Endothelial cell (in vitro differentiated cells): ENCODE measurements at places on chromosomes 16 and 17.

DNA sequence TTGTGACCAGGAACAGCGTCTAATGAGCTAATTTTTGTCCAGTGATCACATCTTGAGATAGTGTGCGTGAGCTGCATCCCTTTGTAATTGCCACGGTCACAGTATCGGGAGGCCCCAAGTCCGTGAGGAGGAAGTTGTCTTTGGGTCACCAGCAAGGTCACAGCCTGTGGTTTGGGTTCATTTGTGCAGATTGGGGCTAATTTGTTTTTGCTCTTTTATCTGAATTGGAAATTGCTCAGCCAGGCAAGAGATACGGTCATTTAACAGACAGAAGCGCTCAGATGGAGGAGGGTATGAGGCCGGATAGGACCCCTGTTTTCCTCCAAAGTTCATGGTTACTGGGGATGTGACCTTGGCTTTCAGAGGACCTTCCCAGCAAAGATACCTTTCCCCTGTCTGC lies 174.1 kb downstream of the SNX29 start:
- no peak for DNase-seq

DNA sequence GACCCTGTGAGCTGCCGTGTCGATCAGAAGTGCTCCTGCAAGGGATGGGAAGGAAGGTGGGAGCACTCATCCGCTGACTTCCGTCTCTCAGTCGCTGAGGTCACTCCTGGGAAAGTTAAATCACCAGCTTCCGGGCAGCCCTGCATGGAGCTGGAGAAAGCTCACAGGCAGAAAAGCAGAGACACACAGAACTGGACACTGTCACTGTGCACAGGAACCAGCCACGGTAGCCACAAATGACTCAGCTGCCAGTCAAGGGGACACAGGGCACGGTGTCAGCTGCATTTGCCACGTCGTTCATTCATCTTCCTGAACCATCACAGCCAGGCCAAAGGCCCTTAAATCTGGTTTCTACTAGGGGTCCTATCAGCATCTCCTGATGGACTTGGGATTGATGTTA lies 226.4 kb upstream of the PSMD7 start:
- DNase-seq, result no peak

- no peak for DNase-seq
These were observed 36.7 kb downstream of the HNF1B start for GRCh38 chr17:37708008-37708615.

DNA sequence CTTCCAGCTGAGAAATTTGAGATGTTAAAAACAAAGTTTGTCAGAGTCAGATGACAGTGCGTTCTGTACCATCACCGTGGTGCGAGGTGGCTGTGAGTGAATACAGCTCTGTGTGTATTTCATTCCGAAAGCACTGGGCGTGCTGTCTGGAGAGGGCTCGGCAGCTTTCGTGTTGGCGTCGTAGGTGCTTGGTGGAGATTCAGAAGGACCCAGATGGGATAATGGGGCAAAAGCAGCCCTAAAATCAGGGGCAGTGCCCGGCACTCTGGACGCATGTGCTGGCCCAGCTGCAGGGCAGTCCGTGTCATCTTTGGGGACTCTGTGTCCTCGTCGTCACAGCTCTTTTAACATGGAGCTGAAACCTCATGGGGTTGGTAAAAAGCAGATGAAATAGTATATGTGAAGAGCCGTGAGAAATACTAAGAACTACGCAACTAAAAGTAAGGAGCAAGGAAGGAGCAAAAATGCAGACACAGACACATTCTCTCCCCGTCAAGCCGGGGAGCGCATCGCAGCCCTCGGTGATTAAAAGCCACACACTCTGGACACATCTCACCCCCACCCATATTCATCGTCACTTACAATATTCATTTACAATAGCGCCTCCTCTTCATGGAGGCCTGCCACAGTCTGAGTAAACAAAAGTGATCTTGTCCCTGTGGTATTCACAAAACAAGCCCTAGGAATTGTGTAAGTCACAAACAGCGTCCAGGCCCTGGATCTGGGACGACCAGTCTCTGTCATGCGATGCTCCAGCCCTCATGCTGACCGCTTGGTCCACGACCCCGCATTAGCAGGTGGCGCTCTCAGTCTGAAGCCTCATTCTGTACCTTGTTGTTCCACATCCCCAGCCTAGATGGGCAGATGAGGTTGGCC lies 206.7 kb downstream of the RPTOR start:
- DNase-seq, result no peak

DNA sequence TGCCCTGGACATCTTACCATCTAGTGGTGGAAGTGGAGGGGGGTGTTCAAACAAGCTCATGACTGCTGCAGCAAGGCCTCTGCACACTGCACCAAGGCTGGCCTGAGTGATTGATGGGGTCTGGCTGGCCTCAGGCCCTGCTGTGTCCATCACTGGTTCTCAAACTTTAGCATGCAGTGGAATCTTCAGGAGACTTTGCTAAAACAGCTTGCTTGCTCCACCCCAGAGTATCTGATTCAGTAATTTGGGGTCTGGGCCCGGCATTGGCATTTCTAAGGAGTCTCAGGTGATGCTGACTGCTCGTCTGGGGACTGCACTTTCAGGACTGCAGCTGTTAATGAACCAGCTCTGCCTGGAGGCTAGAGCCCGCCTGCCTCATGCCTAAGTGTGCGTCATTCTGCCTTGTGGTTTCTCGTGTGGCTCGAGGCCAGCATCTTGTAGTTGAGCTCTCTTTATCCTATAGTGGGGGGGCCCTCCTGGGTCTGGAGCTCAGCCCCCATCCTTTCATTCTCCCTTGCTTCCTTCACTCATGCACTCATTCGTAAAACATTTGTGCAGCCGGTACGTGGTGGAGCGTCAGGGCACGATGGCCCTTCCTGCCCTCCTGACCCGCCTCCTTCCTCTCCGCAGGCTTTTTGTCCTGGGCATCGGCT lies 4.1 kb downstream of the MGAT5B start:
- no peak for DNase-seq
